ENCODE measurements at places on chromosomes 2 and 18.

DNA sequence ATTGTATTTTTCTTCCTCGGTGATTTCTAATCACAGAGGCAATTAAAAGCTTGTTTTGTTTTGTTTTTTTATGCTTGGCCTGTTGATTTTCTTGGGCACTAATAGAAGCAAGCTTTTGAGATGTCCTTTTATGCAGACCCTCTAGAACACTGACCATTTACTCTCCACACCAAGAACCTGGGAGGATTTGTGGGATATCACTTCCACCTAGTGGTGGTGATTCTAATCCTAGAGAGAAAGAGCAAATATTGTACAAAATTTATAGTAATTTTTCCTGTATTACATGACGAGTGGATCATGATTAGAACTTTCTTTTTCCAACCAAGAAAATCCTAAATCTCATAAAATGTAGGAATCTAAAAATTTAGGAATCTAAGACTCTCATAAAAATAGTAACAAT is 23.4 kb downstream of the NEMP2 start:
- no peak for DNase-seq

DNA sequence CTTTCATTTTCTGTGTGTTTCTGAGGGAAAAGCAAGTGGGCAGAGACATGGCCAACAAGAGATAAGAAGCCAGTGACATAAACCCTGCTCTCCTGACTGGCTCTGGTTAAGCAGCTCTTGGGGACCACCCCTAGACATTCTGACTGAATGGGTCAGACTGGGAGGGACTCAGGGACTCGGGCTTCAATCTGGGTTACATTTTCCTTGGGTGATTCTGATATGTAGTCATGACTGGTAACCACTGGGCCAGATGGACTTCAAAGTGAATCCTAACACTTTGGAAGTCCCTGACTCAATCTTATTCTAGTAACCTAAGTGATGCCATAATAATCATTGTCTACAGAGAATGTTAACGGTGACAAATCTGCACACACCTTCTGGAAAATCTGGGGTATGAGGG is 397.8 kb downstream of the NBAS start:
- DNase-seq: no peak

DNA sequence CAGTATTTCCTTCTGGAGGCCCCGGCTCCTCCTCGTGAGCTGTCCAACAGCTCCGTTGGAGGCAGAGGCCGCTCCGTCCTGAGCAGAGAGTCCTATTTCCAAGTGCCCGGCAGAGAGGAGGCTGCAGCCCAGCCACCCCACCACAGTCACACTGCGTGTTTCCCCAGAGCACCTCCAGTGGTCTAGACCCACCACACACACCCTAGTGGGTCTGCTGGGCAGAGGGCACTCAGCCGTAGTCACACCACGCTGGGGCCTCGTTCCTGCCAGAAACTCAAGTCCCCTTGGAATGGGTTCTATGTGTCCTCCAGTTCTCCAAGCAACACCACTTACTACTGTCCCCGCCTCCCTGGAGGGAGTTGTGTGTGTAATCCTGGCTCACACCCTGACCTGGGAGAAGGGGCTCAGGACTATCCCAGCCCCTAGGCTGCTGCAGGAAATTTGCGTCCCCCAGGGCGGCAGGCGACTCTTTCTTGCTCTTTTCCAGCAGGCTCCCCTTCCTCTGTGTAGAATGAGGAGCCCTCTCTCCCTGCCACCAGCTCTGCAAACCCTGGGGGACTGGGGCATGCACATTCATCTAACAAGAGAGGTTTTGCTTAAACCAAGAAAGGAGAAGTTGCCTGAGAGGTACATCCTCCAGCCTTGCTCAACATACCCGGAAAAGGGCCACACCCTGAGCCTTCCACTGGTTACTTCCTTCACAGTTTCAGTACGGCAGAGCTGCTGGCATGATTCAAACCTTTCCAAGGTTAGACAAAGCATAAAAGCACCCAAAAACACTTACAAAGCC is 114.1 kb downstream of the NDUFA10 start:
- DNase-seq: no peak

DNA sequence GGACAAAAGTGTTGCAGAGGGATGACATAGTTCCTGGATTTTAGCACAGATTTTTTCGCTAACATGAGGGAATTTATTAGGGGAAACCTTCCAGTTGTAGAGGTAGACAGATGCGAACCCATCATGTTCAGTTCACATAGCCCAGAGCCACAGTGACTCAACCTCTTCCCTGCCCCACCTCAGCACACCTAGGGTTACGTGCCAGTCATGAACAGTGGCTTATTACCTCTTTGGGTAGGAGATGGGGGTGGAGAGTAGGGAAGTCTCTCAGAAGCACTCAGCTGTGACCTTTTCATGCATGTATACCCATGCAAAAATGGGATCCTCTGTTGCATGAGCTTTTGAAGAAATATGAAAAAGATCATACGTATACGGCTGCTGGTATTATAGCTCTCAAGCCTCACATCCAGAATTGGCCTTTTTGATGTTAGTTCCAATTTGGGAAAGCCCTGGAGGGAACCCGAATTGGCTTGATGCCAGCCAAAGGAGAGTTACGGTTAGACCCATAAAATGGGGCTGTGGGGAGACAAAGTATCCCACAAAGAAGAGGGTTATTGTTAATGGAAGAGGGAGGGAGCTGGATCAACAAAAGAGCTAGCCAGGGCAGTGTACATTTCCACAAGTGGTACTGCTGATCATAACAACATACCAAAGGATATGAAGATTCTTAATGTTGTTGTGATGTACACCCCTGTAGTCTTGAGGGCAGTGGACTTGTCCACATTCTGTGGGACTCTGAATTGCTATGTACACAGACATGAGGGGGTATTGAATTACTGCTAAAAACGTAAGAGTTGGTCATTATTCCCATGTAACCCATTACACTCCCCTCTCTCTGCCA is 4.9 kb downstream of the TANC1 start:
- DNase-seq: peak; percentile 68

GRCh38 chr2:25236736-25237135 is 68.4 kb upstream of the POMC start:
- no peak for DNase-seq

- no peak for DNase-seq
Measured at GRCh38 chr2:191728750-191729624, 51.1 kb downstream of the NABP1 start.

DNA sequence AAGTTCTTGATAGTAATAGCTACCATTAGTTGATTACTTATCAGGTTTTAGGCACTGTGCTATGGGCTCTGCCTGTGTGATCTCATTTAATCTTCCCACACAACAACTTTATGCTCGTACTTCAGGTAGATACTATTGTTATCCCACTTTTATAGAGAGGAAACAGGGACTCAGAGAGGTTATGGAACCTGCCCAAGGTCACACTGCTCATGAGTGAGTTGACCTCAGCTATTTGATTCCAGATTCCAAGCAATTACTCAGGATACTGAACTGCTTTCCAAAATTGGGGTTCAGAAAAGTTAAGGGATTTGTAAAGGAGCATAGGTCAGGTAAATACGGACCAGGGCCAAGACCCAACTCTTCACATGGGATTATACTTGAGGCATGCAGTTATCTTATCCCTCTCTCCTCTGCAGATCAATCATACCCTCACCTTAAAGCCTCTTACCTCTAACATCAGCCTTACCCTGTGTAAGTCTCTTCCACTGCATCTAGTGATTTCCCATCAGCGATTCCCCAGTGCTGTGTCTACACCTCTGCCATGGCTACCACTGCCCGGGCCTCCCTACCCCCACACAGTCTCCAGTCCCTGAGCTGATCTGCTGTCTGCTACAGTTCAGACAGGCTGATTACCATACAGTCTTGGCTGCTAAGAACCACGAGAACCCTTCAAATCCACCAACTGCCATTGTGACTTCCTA is 74.4 kb downstream of the ANTXR1 start:
- no peak for DNase-seq

- DNase-seq: no peak
Measured at GRCh38 chr2:176075481-176075880, 8.3 kb downstream of the EVX2 start.

DNA sequence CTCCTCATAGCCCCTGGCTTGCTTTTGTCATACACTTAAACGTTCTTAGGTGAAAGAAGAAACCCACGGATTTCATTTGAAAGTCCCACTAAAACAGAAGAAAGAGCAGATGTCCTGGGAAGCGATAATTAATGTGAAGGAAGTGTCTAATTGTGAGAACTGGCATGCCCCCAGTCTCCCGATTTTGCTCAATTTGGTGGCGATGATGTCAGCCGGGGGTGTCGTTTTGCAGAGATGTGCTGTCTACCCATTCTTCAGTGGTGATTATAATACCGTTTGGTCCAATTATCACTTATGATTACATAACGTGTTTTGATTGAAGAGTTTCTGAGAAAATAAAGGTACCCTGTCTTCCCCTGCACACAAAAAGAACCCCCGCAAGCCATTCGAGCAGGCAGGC is 103.1 kb downstream of the RTN4 start:
- DNase-seq: no peak

GRCh38 chr2:162063281-162063680 is 10.7 kb downstream of the DPP4 start:
- no peak for DNase-seq

Data from NCI-H1092 (cell line).